ENCODE measurements at places on chromosomes 4 and X.
A peak's percentile ranks its signal among the peaks of the same experiment; 100 is the strongest.

- no peak for DNase-seq
These were observed 16.9 kb upstream of the ZIC3 start for GRCh38 chrX:137549073-137549472.

DNA sequence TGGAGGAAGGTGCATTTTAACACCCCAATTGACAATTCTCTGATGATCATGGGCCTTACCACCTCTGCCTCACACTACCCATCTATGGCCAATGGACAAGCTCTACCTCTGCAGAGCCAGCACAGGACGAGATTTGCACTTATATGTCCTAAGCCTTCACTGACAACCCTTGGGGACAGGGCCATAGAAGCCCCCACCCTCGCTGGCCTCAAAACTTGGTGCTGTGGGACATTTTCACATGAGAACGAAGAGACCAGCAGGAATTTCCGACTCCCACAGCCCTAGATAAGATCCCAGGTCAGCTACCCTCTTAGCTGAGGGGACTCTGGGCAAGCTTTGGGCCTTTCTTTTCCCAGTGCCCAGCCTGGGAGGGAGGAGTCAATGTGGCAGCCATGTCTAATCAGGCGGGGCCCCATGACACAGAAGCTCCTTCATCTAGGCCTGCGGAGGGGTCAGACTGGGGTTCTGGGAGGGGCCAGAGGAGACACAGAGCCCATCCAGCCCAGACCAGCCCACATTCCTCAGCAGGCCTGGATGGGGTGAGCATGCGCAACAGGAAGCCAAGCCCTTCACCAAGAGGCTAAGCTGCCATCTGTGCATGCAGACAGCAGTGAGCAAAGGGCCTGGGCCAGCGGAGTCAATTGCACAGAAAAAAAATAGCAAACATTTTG is 12.1 kb downstream of the PJA1 start:
- peak; percentile 63 for DNase-seq

- DNase-seq: no peak
These were observed 39.9 kb downstream of the RELL1 start for GRCh38 chr4:37646247-37646646.

GRCh38 chr4:21960793-21961192 is 12.2 kb upstream of the KCNIP4 start:
- DNase-seq: no peak

DNA sequence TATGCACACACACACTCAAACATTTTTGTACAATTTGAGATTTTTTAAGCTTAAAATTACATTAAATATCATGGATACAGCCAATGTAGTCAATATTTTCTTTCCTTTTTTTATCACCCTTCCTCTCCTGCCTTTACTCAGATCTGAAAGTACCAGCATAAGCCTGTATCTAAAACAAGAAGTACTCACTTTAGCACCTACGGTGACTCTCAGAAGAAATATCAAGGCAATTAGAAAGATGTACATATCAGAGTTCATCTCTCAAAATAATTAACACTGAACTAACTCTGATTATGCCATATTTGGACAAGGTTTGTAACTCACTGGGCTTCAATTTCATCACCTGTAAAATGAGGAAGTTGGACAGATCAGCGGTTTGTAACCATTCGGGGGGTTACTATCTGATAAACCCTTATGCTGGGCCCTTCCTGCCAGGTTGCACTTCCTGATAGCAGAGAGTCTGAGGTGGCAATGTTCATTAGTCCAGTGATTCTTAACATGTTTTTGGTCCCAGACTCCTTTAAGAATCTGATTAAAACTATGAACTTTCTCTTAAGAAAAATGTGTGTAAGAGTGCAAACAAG is 5.7 kb upstream of the GPR174 start:
- no peak for DNase-seq

DNA sequence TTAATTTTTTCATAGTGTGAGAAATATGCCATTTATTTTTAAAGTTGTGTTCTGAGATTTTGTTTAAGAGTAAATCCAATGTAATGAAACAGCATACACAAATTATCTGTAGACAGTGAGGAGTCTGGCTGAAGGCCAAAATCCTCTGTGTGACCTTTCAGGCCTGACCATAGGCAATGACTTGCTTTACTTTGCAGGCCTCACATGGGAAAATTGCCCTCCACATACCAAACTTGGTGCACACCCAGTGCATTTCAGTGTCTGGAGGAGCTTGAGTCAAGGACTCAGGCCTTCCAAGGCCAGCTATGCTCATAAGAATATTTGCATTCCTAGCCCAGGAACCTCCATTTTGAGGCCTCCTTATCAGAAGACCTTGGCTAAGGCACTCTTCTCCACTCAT is 430.1 kb downstream of the GABRG1 start:
- DNase-seq: no peak

DNA sequence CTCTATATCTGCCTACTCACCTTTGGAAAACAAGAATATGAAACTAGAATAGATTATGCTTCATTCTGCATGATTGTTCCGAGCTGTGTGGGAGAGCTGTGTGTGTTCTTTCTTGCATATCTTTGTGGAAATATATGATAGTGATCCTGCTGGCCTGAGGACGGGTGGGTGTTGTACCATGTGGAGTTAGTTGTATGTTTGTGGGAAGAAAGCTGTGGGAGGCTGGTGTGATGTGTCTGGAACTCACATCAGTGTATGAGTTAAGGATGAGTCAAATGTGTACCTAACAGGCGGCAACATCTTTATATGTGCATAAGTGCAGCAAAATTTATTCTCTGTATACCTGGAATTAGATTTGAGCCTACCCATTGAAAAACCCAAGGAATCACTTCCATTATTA is 208.1 kb upstream of the ADGRL3 start:
- no peak for DNase-seq

- no peak for DNase-seq
These were observed 359.0 kb upstream of the FGF16 start for GRCh38 chrX:77088233-77088632.

DNA sequence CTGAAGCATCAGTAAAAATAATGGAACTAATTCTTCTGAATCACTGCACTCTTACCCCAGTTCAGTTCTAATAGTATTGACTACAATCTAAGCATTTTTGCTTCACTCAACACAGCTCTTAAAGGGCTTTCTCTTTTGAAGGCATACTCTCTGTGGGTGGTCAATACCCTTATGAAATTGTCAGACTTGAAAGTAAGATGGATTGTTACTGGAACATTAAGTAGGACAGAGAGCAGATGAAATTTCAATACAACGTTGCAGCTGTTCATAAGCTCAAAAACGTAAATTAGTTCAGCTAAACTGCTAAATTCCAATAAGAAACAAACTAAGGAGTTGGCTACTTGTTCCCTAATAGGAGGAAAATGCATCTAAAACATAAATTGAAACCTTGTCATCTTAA is 352.3 kb upstream of the TENM3 start:
- no peak for DNase-seq

DNA sequence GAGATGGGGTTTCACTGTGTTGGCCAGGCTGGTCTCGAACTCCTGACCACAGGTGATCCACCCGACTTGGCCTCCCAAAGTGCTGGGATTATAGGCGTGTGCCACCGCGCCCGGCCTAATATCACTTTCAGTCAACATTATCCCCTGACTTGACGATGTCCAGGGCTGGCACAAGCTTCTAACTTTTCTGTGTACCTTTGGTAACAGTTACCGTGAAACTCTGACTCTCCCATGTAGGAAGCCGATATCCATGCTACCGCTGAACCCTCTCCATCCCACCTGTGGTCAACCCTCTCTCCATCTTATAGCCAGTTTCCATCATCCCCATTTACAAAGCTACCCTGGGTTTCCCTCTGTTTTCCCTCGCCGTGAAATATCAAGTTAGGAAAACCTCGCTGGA is 77.5 kb downstream of the CRLF2 start:
- no peak for DNase-seq

DNA sequence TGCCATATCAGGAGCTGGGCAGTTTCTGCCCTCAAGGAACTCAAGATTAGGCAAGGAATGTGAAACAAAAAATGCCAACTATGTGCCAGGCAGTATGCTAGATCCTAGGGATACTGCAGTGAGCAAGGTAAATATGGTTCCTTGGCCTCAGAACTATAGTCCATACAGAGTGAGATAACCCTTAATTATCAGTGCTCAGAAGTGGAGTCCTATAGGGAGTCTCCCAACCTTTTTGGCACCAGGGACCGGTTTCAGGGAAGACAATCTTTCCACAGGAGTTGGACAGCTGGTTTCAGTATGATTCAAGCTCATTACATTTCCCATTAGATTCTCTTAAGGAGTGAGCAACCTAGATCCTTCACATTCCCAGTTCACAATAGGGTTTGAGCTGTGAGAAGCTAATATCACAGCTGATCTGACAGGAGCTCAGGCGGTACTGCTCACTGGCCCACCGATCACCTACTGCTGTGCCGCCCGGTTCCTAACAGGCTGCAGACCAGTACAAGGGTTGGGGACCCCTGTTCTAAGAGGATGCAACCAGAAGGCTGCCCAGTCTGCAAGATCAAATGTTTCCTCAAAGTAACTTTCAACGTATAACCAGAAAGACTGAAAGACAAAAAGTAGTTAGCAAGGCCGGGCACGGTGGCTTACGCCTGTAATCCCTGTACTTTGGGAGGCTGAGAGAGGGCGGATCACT is 1.7 kb upstream of the SRP72 start:
- DNase-seq: peak; percentile 17

- DNase-seq: peak; percentile 53
These were observed 1.2 kb downstream of the GUCY1A1 start for GRCh38 chr4:155667568-155668511.

GRCh38 chr4:136526517-136526916 is 1005.8 kb downstream of the PCDH18 start:
- DNase-seq: no peak

GRCh38 chrX:27680726-27681125 is 90.6 kb downstream of the DCAF8L2 start:
- DNase-seq: no peak

DNA sequence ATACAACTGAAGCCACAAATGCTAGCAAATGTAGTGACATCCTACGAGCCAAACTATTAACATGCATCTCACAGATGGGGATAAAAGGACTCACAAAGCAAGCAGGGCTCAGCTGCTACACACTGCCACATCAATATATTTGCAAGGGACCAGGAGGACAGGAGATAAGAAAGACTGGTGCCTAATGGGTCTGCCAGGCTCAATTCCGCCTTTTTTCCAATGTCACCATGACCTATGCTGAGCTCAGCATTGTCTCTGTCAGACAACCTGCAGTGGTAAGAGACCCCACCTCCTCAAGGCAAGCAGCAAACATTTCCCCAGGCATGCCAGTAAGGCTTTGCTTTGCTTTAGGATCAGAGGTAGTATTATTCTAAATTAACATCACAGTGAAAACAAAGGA is 435 bp downstream of the DCX start:
- DNase-seq: no peak

DNA sequence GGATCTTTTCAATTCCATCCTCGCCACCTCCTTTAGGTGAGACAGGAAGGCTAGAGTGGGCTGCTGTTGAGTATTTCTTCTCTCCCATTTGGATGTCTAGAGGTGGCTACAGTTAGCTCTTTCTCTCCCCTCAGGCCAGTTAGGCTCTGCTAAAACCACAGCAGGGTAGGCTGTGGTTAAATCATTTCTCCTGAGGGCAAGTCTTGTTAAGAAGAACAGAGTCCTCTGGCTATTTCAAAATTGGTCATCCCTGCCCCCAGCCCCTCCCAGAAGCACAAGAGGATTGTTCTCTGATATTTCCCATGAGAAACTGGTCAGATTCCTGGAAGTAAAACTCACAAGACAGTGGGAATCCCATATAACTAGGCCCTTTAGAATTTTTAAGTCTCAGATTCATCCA is 1359.5 kb downstream of the TECRL start:
- DNase-seq: no peak

GRCh38 chr4:38131371-38132091 is 171.3 kb downstream of the PTTG2 start:
- DNase-seq: peak; percentile 70

DNA sequence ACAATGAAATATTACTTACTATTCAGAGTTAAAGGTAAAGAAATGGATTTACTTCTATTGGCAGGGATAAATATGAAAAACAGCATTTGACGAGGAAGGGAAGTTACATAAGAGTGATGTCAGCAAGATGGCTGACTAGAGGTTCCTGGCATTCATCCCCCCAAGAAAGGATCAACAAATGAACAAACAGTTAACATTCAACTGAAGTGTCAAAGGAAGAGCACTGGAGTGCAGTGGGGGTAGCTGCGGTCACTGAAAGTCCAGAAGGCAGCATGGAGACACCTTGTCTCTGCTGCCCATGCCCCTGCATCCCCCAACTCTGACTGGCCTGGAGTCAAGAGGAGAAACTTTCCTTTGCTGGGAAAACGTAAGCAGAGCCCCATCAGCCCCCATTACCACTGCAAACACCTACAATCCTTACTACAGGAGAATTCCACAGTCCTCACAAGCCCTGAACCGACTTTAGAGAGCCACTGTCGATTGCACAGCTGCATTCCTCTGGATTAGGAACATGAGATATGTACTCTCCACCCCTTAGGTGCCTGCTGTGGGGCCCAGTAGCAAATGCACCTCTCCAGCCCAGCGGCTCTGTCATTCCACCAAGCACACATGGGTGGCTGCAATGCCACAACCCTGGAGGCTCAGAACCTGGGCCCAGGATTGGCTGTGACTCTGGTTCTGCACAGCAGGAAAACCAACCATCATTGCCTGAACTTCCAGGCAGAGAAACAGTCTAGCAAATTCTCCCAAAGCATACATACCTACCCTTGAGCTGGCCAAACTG is 79.5 kb downstream of the CBR4 start:
- DNase-seq: no peak

DNA sequence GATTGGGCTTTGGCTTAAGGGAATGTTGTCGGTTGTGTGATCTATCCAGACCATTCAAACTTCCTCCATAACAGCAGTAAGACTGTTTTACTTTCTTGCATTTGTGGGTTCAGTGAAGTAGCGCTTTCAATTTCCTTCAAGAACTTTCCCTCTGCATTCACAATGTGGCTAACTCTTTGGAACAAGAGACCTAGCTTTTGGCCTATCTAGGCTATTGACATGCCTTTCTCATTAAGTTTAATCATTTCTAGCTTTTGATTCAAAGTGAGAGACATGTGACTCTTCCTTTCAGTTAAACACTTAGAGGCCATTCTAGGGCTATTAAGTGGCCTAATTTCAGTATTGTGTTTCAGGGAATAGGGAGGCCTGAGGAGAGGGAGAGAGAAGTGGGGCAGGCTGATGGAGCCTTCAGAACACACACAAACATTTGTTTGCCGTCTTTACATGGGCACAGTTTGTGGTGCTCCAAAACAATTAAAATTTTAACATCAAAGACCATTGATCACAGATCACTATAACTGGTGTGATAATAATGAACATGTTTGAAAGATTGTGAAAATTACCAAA is 34.1 kb downstream of the ADH5 start:
- DNase-seq: no peak

DNA sequence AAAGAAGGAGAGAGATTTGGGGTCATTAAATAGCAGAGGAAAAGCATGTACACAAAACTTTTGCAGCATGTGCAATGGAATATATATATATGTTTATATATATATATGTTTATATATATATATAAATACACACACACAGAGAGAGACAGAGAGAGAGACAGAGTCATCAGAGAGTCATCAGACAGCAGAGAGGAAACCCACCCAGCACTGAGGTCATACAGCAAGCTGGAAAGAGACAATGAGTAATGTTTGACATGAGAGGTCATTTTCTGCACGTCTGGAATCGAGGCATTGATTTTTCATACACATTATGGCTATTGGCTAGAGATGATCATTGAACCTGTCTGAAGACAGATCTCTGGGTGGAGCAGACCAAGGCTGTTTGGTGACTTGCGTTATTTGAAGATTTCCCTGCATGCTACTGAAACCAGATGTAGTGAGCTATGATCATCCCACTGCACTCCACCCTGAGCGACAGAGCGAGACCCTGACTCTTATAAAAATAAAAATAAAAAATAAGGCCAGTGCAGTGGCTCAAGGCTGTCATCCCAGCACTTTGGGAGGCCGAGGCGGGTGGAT is 48.8 kb upstream of the SHOX start:
- DNase-seq: no peak

GRCh38 chrX:104270916-104271512 is 16.3 kb upstream of the ESX1 start:
- peak; percentile 36 for DNase-seq

Measured in WERI-Rb-1 (cell line).